GM04503 (cell line): ENCODE measurements at places on chromosomes 5 and 9.

- no peak for DNase-seq
Measured at GRCh38 chr5:135400866-135401265, 1.8 kb upstream of the MACROH2A1 start.

DNA sequence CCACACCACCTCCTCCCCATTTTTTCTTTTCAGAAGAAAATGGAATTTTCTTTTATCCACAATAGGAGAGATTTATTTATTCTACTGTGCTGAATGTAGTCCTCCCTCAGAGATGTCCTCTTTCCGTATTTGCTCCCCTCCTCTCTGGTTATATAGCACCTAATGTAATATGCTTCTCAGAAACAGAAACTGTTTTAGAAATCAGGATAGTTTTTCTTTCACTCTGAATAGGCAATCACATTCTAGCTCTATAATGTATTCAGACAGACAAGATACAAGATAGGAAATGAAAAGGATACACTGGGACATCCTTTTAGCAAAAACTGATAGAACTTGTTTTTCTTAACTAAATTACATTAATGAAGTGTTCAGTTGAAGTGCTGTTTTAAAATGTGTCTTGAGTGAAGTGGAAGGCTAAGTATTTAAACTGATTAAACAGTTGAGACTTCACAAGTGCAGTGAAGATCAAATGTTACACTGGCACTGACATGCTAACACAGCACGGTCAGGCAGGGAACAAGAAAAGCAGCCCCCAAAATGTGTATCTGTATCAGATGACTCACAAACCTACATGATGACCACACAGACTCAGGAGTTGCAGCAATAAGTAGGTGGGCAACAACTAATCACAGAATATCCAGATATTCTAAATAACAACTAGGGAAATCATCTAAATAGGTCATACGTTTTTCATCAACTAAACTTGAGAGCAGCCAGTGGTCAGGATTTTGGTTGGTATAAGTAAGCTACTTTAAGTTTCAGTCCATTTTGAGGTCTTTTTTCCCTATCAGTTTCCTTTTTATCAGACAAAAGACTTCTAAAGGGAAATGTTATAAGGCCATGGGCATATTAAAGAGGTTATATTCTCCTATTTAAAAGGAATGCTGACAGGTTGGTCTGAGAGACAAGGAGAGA is 260.4 kb downstream of the MLLT3 start:
- no peak for DNase-seq

DNA sequence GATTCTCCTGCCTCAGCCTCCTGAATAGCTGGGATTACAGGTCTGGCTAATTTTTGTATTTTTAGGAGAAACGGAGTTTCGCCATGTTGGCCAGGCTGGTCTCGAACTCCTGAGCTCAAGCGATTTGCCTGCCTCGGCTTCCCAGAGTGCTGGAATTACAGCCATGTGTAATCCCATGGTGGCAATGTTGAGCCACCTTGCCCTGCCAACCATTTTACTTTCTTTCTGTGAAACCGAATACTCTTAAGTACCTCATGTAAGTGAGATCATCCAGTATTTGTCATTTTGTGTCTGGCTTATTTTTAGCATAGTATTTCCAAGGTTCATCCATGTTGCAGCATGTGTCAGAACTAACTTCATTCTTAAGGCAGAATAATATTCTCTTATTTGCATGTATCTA is 8.2 kb downstream of the PRRC2B start:
- no peak for DNase-seq

- no peak for DNase-seq
Measured at GRCh38 chr5:98865690-98866089, 63.1 kb downstream of the CHD1 start.

- DNase-seq, result no peak
Measured at GRCh38 chr9:95502248-95502647, 14.5 kb downstream of the PTCH1 start.

- DNase-seq, result no peak
Measured at GRCh38 chr9:136761545-136761981, 2.8 kb downstream of the LCN15 start.

DNA sequence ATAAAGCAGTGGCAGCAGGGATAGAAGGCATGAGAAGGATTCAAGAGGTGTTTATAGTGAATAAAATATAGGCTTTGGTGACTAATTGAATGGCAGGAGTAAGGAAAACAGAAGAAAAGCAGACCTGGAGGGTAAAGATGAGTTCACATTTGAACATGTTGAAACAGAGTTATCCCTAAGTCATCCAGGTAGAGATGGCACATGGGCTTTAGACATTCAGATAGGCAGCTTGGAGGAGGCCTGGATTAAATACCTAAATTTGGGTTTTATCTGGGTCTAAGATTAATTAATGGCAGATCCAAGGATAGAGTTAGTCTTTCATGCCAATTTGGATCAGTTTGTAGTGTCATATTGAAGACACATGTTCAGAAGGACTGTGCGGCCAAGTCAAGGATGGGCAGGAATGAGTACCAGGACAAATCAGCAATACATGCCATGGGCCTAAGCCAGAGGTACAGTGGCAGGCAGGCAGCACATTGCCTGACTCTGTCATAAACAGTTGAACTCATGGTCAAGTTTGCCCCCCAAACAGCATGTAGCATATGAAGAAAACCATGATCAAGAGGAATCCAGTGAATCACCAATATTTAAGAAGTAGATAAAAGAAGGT is 115.5 kb upstream of the SLC12A2 start:
- no peak for DNase-seq

DNA sequence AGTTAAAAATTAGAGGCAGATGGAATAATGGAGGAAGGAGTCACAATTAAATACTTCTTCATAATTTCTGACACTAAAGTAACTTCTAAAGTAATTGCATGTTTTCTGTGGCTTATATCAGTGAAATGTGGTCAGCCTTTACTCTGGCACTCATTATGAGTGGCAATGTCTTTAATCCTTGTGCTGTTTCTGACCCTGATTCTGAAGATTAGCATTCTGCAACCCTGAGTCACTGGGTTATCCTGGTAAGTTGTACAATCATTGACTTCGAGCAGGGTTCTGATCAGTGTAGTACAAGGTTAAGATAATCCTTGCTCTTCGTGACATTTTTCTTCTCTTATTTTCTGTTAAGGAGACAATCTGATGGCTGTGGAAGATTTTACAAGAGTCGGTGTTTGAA is 379.4 kb upstream of the RORB start:
- DNase-seq, result no peak

GRCh38 chr5:58077416-58077815 is 382.5 kb downstream of the PLK2 start:
- DNase-seq, result no peak

GRCh38 chr5:167949435-167949834 is 342.0 kb upstream of the WWC1 start:
- DNase-seq, result no peak

DNA sequence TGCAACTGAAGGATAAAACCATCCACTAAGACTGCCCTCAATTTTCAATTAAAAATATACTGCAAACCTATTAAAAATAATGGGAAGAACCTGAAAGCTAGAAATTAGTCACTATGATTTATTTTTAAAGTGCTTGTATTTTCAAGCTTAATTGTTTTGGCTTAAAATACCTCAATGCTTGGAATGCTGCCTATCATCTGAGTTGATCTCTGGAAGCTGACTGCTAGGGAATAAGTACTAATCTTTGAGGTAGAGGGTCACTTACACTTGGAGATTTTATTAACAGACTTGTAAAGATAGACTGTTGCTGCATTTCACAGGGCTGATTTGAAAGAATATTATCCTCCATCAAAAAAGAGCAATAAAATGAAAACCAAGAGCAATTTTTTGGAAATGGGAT is 6.2 kb downstream of the PCSK1 start:
- DNase-seq, result no peak

DNA sequence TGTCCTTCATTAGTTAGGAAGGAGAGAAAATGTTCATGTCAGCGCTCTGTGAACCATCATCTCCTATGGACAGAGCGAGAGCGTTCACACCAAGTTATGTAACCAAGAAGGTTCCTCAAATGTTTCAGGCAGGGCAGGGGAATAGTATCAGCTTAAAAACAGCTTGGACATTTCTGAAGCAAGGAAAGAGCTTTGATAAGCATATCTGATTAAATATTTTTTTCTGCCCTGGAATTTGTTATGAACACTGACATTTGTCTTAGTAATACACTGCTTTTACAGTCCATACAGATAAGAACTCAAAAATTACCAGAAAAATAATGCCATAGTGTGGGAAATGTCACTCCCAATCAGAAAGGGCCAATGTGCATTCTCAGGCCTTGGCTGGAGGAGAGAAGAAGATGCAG is 66.3 kb upstream of the LIFR start:
- no peak for DNase-seq

DNA sequence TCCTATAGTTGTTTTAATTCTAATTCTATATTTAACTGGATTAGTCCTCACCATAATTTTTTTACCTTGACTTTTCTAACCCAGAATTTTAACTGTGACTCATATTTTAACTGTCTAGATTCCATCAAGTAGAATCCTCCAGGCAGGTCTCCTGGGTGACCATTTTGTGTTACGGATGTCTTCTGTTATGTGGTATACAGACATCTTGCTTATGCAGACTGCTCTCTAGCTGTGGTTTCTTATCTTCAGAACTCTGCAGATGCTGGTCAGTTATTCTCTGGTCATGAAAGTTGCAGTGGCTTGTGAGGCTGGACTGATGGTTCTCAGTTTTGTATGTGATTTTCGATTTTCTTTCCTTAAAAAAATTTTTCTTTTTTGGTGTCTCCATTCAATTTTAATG is 139.4 kb downstream of the ATG10 start:
- DNase-seq, result no peak

DNA sequence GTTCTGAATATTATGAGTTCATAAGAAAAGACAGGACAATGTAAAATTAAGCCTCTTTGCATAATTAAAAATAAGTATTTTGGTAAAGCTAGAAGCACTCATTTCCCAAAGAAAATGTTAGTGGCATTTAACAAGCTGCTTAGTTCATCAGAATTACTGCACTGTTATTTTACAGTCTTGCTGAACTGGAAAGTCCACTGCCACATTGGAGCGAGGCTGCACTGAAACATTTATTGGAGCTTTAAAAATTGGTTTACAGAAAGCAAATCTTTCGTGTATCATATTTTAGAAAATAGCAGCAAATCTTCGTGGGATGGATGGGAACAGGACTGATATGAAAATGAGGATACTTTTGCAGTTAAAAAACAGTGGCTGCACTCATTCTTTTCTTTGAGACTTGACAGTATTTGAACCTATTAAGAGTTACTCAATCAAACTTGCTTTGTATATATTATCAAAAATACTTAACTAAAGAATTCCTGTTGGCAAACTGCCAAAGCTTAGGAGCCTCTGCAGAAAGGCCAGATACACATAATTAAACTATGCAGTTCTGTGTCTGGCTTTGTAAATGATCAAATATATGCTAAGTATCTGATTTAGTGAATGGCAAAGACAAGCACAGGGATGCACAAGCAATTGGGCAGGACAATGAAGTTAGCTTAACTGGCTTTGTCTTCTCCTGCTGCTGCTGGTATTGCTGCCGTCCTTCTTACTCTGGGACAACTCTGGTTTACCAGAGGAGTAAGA is 16.5 kb upstream of the FBXL7 start:
- no peak for DNase-seq

- no peak for DNase-seq
Measured at GRCh38 chr9:76634356-76635054, 129.7 kb upstream of the PCA3 start.

DNA sequence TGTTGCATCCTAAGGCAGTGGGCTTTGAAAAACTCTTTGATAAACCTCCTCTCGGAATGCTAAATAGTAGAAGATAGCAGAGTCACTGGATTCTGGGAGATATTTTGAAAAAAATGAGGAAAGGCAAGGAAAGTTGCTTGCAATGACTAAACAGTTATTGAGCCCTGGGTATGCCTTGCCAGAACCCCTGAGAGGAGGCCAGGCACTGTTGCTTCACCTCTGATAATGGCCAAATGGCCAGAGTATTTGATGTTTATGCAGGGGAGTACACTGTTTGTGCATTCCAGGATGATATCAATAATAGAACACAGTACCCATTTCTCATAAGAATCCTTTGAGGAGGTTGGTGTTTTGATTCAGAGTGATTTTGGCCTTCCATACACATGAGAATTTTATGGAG is 935.1 kb upstream of the WWC1 start:
- no peak for DNase-seq

DNA sequence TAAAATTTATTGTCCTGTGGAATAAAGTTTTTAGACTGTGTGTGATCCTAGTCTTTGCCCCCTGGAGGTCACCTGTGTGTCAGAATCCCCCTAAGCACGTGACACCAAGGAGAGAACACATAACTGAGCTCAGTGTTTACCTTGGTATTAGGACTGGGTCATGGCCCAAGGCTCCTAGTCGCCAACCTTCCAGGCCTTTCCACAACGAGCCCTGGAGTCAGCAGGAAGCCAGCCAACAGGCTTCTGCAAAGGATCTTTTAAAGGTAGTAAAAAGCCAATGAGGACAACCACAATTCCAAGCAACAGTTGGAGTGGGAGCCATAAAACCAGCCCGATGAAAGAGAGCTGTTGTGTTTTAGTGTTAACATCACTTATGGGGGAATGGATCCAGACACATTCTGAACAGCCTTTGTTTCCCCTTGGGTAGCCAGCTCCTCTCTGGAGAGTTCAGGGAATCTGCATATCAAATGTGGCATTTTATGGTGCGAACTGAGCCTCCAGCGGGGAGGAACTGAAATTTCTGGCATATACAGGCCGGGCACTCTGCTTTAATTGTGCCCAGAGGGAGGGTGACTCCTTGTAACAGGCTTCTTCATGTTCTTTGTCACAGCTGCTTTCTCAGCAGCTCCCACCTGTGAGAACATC is 239.9 kb downstream of the FSTL4 start:
- no peak for DNase-seq

DNA sequence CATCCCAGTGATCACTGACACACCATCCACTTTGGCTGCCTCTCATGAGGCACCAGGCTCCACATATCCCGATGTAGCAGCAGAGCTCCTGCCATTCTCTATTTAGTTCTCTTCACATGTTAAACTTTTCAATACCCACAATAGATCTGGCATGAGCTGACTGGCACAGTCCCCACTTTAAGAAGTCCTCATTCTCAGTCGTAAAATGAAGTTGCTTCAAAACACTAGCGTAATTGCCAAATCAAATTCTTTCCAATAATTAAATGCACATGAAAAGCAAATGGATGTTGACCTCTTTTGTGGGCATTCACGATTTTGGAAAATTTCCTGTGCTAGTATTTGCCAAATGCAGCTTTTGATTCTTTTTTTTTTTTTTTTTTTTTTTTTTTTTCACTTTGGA is 32.4 kb downstream of the HAPLN1 start:
- no peak for DNase-seq

- DNase-seq, result no peak
Measured at GRCh38 chr9:1761807-1762206, 253.3 kb upstream of the SMARCA2 start.
